ENCODE measurements at places on chromosomes 5 and 9.

- DNase-seq = no peak
Measured at GRCh38 chr5:73507062-73507461, 8.8 kb downstream of the BTF3 start.

DNA sequence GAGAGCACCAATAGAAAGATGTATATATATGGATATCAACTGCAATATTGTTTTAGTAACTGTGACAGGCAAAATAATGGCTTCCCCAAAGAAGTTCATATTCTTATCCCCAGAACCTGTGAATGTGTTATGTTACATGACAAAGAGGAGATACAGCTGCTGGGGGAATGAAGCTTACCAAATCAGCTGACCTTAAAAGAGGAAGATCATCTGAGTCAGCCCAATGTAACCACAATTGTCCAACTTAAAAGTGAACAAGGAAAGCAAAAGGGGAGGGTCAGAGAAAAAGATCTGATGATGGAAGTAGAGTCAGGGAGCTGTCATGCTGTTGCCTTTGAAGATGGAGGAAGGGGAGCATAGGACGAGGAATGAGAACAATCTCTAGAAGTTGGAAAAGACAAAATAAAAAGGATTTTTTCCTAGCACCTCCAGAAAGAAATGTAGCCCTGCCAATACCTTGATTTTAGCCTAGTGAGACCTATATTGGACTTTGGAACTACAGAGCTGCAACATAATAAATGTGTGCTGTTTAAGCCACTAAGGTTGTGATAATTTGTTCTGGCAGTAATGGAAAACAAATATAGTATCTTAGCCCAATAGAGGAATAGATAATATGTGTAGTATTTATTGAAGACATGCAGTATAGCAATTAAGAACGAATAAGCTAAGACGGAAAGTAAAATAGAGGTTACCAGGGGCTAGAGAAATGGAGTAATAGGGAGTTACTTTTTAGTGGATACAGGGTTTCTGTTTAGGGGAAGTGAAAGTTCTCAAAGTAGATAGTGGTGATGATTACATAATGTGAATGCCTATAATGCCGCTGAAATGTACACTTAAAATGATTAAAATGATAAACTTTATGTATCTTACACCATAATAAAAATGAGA is 115.9 kb downstream of the PIK3R1 start:
- DNase-seq = peak; percentile 56

GRCh38 chr5:83343299-83343698 is 128.2 kb upstream of the VCAN start:
- no peak for DNase-seq

GRCh38 chr9:83066771-83067170 is 3.8 kb upstream of the RASEF start:
- DNase-seq = peak; percentile 96

GRCh38 chr5:124419531-124419930 is 326.9 kb downstream of the ZNF608 start:
- no peak for DNase-seq

Measured in GM23248 (cell line).